Lung (tissue), 17 donors: ENCODE measurements at places on chromosomes 4 and X. TPM values are rescaled to one million over a fixed set of nuclear protein-coding genes. Genes with fewer than 3 reads are reported as not detected.

DNA sequence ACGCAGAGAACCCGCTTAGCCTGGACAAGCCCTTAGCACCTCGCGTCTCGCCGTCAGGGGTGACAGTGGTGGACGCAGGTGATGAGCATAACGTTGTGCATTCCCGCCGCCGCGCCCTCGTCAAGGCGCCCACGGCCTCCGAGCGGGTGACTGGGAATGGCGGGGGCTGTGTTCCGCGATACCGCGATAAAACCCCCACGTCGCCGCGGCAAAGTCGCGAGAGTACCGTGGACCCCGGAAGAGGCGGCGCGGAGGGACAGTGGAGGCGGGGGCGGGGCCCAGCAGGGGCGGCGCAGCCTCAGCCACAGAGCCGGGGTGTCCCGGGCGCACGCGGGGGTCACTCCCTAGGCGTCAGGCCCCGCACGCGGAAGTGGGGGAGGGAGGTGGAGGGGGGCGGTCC lies 53.8 kb downstream of the ZFYVE28 start:
- H3K36me3 ChIP-seq = no peaks in the 10 kb centered on the region
- H3K27ac ChIP-seq = no peak overlapping the region
- peaks cover 8% of the 10 kb centered on the region for H3K4me1 ChIP-seq
- peaks cover 2% of the 10 kb centered on the region for H3K27me3 ChIP-seq
- peak overlapping the region; percentile 21 for H3K4me3 ChIP-seq
- peak; percentile 15 for DNase-seq

GRCh38 chr4:124433500-124433899 lies 279.0 kb downstream of the ANKRD50 start:
- no peak for DNase-seq
- H3K27me3 ChIP-seq = no peaks in the 10 kb centered on the region
- H3K27ac ChIP-seq = no peak overlapping the region

- peak; percentile 30 for DNase-seq
- peak overlapping the region; percentile 39 for H3K27ac ChIP-seq
- H3K36me3 ChIP-seq = no peaks in the 10 kb centered on the region
- no peaks in the 10 kb centered on the region for H3K27me3 ChIP-seq
- no peak overlapping the region for H3K4me3 ChIP-seq
- H3K4me1 ChIP-seq = no peaks in the 10 kb centered on the region
Measured at GRCh38 chrX:129759576-129760061, 20.1 kb upstream of the SASH3 start.

SFRP2 gene
- total RNA-seq = 7.4 TPM
